Stimulated activated CD8-positive, alpha-beta memory T cell treated with anti-CD3 and anti-CD28 coated beads, Interleukin-15, amount 100 ng/mL, for 1 hour (primary cell): ENCODE measurements at places on chromosomes 2 and 18.

DNA sequence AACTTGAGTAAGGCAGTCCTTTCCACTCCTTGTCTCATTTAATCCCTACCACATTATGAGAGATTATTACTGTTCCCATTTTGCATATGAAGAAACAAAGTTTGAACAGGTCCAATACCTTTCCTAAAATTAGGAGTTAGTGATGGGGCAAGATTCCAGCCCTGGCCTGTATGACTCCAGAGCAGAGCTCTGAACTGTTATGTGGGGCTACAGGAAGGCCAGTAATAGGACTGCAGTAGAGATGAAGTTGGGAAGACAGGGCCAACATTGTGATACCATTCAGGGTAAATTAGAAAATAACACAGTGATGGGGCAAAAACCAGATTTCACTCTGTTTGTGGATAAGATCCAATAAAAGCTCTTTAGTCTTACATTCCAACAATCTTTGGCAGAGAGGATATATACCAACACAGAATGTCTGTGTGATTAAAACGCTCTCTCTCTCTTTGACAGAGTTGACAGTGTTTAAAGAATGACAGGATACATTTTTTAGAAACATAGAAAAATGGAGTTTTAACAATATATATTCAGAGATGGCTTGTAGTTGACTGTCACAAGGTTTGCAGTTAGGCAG lies 22.7 kb downstream of the KATNAL2 start:
- no peak for DNase-seq

- DNase-seq: no peak
Observed at GRCh38 chr2:233810385-233810784, 32.3 kb downstream of the MROH2A start.

DNA sequence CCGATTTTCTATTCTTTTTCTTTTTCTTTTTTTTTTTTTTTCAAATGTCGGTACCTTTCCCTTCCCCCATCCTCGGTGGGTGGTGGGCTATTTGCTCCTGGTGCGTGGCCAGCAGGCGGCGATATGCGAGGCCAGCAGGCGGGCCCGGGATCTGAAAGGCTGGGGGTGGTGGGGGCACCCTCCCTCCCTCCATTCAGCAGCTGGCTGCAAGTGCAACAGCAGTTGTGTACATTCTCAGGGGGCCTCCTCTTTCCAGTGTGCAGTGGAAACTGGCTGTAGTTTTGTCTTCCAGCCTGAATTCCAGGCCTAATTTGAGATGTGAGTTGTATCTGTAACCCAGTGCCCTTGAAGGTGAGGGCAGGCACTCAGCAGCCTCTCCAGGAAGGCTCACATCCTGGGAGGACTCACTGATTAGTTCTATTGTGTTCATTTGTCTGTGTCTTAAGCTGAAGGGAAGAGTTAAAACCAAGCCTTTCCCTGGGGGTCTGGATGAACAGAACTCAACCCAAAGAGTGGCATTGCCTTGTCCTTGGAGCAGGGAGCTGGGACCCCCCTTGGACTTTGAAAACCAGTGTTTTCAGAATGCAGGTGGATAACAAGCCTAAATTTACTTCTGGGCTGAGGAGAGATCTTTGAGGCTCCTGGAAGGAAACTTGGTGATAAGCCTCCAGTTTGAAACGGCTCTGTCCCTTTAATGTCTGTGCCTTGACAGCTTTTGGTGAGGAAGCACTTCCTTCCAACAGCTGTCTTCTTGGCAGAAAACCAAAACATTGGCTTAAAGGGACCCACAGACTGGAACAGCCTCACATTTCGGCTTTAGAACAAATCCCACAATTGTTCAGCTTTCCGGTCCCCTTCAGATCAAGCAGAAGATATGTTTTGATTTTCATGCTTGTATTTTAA lies 3.3 kb downstream of the MYCN start:
- no peak for DNase-seq

DNA sequence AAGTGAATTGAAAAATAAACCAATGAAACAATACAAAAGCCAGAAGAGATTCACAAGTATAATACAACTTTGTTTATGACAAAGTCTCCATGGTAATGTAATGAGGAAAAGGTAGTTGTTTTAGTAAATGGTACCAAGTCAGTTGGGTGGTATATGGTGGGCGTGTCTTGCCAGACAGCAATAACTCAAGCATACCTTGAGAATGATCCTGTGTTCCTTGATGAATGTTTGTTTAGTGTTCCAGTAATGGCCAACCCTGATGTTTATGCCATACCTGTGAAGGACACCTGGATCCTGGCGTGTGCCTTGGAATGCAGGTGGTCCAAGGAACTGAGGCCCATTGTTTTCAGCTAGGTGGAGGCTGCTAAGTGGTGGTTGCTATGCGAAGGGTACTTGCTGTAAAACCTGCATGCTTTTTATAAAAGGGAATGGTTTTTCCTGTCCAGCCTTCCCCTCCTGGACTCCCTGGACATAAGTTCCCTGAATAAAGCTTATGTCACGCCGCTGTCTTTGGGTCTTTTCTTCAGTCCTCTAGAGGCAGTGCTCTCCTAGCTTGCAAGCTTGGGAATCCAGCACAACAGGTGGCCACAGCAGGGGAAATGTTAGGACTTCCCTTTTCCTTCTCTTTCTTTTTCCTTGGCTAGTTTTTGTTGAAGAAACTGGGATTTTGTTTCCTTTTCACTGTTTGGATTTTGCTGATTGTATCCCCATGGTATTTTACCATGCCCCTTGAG lies 54.7 kb downstream of the MTA3 start:
- no peak for DNase-seq

GRCh38 chr2:219404291-219404910 lies 13.8 kb upstream of the DES start:
- no peak for DNase-seq

- DNase-seq: no peak
Observed at GRCh38 chr2:26274058-26274613, 29.4 kb downstream of the HADHB start.

- DNase-seq: no peak
Observed at GRCh38 chr2:238502088-238502810, 75.5 kb downstream of the ASB1 start.

- no peak for DNase-seq
Observed at GRCh38 chr2:240647503-240648154, 22.3 kb downstream of the GPR35 start.

DNA sequence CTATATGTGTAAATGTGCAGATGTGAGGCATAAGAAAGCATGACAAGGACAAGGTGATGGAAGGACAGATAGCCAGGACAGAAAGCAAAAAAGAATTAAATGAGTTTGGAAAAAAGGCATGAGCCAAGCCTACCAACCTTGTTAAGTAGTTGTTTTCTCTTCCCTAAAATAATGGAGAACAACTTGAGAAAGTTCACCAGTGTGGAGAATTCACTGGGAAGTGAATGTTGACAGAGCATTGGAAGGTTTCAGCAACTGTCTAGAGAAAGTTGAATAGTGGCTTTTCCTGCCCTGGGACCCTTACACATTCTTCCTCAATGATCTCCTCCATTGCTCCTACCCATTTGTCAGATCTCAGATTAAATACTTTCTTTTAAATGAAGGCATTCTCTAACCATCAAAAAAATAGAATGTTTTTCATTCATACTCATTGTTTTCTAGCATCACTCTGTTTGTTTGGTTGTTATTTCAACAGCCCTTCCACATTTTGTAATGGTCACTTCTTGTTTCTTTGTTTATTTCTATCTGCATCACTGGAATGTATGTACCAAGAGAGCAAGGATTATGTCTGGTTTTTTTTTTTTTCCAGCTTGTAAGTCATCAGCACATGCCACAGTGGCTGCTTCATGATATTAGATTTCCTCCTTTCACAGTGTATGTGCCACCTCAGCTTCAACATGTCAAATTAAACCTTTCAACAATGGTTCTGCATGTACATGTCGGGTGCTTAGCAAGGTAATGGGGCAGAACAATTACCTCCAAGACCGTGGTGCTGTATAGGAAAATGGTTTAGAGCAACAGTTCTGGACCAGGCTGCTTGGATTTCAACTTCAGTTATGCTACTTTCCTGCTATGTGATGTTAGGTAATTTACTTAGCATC lies 586.0 kb upstream of the VRK2 start:
- no peak for DNase-seq

DNA sequence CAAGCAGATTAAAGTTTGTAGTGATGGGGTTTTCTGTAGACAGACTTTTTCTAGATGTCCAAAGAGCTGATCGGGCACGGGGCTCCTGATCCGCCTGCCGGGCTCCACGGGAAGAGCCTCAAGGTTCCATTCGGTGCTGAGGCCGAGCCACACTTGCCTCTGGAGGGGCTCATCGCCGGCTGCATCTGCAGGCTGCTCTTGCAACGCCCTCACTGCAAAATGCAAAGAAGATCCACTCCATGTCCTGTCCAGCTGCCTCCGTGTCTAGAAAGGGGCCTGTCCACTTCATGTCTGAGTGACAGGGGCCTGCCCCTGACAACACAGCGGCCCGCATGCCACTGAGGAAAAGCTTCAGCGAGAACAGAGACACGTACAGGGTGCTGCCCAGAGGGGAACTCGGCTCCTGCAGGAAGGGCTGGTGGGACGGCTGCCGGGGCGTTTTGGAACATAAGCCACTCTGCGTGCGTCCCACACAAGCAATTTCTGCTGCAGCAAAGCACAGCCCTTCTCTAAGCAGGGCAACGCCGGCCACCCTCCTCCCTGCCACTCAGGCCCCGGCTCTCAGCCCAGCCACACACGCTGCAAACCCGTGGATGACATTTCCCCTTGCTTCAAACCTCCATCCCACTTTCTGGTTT lies 53.6 kb upstream of the CTDP1 start:
- DNase-seq: no peak
